ENCODE measurements at places on chromosomes 4 and X. TPM values are rescaled to one million over a fixed set of nuclear protein-coding genes. Genes with fewer than 3 reads are reported as not detected.

The CLRN2 gene
- not detected for total RNA-seq

DNA sequence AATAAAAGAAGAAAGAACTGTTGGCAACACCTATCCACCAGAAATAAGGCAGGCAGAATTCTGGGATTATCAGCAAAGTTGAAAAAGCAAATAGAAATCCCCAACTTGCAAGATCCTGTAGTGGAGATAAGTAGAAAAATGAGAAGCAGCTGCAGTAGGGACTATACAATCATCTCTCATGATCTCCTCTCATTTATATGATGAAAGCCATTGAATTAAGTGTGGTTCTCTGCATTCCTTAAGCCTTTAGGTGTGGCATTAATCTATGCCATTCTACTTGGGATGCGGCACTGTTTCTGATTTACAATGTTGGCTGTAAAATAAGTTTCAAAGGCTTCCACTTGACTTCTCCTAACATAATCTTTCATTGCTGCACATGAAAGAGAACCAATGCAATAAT, 869.8 kb downstream of the TRAM1L1 start:
- DNase-seq: no peak

DNA sequence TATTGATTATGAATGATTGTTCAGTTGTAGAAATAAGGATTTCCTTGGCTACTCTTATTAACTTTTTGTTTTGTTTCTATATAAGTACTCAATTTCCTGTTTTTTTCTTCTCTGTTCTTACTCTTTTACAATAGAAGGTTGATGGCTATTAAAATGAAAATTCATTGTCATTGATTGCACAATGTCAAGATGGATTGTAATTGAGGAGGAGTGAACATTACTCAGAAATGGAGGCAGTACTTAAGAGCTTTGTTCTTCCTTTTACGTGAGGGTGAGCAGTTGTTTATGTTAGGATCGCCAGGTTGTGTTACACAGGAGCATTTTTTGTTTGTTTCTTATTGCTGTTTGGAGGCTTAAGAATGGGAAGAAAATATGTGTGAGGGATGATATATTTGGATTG, 2062.4 kb downstream of the ARAP2 start:
- no peak for DNase-seq

- no peak for DNase-seq
Observed at GRCh38 chr4:175720722-175721121, 91.3 kb downstream of the GPM6A start.

GRCh38 chr4:56048702-56049431, 100.1 kb downstream of the CEP135 start:
- DNase-seq: no peak

GRCh38 chr4:105551965-105552746, at the start of gene ARHGEF38:
ARHGEF38 (plus strand) TSS chr4:105552620; CDS start chr4:105552766, 146 bp downstream.
- no peak for DNase-seq

DNA sequence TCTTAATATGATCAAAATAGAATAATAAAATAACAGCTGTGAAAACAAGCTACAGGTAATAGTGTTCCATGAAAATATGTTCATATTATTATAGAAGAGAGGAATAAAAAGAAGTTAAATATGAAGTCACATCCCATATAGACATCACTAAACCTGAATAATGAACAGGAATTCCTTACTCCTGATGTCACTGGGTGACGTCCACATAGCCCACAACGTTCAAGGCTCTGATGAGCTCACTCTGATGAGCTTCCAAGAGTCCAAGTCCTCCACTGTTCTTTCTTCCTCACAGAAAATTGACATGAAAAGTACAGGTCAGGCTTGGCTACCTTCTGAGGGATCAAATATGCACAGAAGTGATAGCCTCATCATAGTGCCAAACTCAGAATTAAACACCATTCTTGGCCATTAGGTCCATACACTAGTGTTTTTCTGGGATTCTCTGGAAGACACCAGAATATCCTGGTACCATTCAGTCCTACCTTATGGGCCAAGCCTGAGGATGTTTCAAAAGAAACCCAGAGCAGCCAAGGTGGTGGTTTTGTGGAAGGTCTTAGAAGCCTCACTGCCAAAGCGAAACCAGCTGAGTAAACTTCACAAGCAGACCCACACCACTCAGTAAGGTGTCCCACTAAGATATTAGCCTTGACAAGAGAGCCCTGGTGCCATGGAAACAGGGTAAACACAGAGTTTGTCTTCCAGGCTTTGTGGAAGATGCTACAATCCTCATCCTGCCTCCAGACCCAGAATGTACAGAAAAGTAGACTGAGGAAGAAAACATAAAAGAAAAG, 138.4 kb upstream of the HHIP start:
- no peak for DNase-seq

The CCDC149 gene
- total RNA-seq: 3.6 TPM

The CXCL3 gene
- 0.23 TPM for total RNA-seq

DNA sequence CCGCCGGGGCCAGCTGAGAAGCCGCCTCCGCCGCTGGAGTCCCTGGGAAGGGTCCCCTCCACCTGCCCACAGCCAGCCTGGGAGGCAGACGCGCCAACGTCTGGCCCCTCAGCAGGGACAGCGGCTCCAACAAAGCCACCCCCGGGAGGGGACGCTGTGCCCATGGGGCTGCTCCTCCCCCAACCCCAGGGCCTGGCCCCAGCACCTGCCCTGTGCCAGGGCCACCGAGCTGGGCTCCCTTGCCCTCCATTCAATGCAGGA, 6.1 kb upstream of the HMX1 start:
- DNase-seq: no peak
